ENCODE measurements at places on chromosomes 12 and 14. TPM values are rescaled to one million over a fixed set of nuclear protein-coding genes. Genes with fewer than 3 reads are reported as not detected.

The TRHDE gene
- 24.4 TPM for total RNA-seq

The ZNF891 gene
- 0.33 TPM for total RNA-seq

The GYS2 gene
- total RNA-seq: not detected

The TMEM63C gene
- 1.8 TPM for total RNA-seq

The HOTAIR gene
- 0.49 TPM for total RNA-seq

Data from mesangial cell (primary cell).